ENCODE measurements at places on chromosomes 3 and 15.

GRCh38 chr15:31248263-31248662 lies 78.4 kb upstream of the KLF13 start:
- DNase-seq, result no peak

GRCh38 chr3:114841515-114841914 lies 305.6 kb downstream of the ZBTB20 start:
- DNase-seq, result no peak

- DNase-seq, result no peak
Measured at GRCh38 chr15:100168787-100169186, 173.0 kb downstream of the ADAMTS17 start.

- DNase-seq, result no peak
Measured at GRCh38 chr3:73452729-73453128, 172.0 kb downstream of the PDZRN3 start.

GRCh38 chr3:141078200-141078599 lies 27.1 kb downstream of the SPSB4 start:
- no peak for DNase-seq

DNA sequence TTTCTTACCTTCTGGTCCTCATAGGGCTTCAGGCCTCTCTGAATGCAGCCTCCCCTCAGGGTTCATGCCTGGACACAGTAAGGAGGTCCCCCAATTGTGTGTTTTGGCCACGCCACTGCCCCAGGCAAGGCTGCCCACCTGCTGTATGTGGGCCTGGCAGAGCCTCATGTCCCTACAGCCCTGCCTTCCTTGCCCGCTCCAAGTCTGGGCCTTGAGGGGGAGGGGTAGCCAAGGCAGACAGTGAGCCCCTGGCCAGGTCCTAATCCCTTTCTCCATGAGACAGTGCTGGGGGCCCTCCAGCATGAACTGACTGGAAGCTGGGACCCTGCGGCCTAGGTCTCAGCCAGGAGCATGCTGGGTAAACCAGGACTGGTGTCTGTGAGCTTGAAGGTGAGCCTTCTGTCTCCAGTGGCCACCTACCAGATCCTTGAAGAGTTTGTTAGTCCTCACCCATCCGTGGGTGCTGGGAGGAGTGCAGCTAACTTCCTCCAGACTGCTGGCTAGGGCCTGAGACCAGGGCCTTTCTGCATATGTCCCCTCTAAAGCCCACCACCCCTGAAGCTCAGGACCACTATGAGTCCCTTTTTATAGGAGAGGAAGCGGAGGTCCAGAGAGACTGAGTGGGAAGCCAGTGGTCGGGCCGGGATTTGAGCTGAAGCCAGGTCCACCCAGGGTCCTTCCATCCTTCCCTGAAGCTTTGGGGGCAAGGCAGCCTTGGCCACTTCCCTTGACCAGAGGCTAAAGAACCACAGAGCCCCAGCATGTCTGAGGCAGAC lies 8.7 kb downstream of the ZBTB47 start:
- DNase-seq, result no peak

DNA sequence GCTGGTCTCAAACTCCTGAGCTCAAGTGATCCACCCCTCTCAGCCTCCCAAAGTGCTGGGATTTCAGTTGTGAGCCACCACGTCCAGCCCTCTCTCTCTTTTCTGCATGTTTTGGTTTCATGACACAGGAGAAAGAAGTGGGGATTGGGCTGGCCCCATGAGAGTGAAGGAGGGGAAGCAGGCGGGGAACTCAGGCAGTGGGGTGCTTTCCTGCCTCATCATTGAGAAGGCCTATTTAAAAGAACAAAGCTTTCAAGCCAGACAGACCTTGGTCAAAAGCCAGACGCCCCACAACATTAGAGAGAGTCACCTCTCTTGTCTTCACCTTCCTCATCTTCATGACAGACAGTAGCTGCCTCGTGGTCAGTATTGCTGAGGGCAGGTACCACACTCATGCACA lies 15.9 kb downstream of the PSTPIP1 start:
- no peak for DNase-seq
